ENCODE measurements at places on chromosomes 7 and 10.

GRCh38 chr7:144397086-144397485 is 6.4 kb downstream of the NOBOX start:
- DNase-seq, result no peak

DNA sequence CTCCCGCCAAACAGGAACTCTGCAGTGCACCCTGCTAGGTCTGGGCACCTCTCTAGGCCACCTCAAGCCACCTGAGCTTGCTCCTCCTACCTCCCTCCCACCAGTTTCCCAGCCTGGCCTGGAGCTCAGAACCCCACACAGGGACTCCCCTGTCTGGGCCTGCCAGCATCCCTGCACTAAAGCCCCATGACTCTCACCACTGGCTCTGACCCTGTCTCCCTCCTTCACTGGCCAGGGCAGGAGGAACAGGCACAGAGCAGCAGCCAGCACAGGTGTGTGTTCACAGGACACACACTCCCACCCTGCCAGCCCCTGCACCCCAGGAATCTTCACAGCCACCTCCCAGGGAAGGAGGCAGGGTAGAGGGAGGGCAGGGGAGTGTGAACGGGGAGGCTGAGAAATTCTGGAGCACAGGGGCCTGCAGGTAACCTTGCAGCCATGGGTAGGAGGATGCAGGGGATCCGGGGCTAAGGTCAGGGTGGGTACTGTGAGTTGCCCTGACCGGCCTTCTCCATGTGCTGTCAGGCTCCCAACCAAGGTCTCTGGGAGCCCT is 13.9 kb upstream of the ANTXRL start:
- DNase-seq, result no peak

GRCh38 chr7:157370742-157371141 is 33.9 kb downstream of the DNAJB6 start:
- no peak for DNase-seq

DNA sequence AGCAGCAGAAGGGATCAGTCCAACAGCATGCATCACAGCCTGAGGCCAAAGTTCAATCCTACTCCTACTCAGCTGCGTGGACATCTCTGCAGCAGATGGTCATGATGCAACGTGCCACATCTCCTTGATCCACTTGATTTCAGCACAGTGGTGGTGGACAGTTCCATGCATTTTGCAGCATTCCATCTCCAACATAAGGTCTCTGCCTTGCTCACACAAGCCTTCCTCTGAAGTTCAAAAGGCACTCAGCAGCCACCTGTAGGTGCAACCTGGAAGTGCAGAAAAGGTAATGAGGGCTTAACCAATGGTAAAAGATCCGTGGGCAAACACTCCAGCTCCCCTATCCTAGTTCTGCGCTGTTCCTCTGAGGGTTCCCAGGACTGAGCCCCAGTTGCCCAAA is 57.5 kb upstream of the CHCHD3 start:
- no peak for DNase-seq

- no peak for DNase-seq
These were observed 43.7 kb downstream of the PCLO start for GRCh38 chr7:83119026-83119382.

DNA sequence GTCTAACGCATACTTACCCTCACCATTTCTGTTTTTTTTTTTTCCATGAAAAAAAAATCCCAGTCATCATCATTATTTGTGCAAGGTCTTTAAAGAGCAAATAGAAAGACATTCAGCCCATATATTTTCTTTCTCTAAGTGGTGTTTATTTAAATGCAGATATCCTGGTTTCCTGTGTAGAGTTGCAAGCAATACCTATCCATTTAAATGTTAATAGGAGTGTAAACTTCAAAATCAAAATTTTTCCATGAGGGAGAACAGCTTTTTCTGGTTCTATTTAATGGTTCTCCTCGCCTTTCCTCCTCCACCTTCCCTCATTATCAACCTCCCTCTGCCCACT is 120.1 kb upstream of the AGK start:
- DNase-seq, result no peak

- no peak for DNase-seq
These were observed 4.3 kb downstream of the NCOA4 start for GRCh38 chr10:46026106-46026505.

- no peak for DNase-seq
These were observed 88.7 kb downstream of the MAD1L1 start for GRCh38 chr7:2143981-2144595.

DNA sequence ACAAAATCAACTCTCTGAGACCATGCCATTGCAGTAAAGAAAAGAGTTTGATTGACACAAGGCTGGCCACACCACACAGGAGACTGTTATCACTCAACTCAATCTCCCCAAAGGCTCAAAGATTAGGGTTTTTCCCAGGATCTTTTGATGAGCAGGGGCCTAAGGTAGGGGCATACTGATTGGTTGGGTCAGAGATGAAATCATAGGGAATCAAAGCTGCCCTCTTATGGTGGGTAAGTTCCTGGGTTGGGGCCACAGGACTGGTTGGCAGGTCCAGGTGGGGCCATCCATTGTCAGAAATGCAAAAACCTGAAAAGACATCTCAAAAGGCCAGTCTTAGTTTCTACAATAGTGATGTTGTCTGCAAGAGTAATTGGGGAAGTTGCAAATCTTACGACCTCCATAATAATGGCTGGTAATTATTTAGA is 91.6 kb downstream of the AKR1D1 start:
- no peak for DNase-seq

- no peak for DNase-seq
These were observed 733.5 kb upstream of the LRRTM3 start for GRCh38 chr10:66192162-66192831.

DNA sequence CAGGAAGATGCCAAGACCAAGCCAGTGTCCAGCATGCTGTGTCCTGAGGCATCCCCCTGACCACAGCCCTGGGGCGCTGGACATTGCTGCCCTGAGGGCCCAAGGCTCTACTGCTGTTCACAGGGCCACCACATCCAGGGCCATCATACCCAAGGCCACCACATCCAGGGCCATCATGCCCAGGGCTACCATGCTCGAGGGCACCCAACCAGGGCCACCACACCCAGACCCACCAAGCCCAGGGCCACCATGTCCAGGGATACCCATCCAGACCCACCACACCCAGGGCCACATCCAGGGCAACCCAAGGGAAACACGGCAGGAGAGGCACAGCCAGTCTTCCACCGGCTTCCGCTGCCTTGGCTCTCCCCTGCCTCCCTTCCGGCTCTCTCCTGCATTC is 17.1 kb downstream of the STK32C start:
- peak; percentile 13 for DNase-seq

GRCh38 chr7:4052130-4052529 is 630.0 kb upstream of the FOXK1 start:
- DNase-seq, result no peak

DNA sequence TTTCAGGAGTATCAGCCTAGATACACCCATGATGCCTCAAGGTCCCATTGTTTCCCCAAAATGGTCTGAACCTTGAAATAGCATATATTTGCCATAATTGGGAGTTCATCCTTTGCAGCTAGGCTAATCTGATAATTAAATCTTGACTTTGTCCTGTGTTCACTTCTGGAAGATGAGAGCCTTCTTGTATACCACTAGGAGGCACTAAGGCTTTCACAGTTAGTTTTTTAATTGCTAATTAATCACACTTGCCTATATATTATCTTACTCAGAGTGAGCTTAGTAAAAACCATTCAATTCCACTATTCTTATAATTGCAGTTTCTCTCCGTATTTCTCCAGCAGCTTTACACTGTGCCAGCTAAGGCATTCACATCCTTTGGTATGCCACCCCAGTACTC is 48.7 kb upstream of the MAGI2 start:
- no peak for DNase-seq

- no peak for DNase-seq
These were observed 137.3 kb upstream of the RHOBTB1 start for GRCh38 chr10:61081301-61081700.

DNA sequence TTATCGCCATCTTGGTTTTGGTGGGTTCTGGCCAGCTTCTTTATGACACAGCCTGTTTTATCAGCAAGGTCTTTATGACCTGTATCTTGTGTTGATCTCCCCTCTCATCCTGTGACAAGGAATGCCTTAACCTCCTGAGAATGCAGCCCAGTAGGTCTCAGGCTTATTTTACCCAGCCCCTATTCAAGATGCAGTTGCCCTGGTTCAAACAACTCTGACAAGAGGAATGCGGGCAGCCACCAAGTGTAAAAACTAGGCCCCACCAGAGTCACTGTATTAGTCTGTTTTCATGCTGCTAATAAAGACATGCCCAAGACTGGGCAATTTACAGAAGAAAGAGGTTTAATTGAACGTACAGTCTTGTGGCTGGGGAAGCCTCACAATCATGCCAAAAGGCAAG is 671.3 kb downstream of the SORCS1 start:
- DNase-seq, result no peak

- DNase-seq, result no peak
These were observed 6.5 kb upstream of the TSPAN13 start for GRCh38 chr7:16747102-16747501.

DNA sequence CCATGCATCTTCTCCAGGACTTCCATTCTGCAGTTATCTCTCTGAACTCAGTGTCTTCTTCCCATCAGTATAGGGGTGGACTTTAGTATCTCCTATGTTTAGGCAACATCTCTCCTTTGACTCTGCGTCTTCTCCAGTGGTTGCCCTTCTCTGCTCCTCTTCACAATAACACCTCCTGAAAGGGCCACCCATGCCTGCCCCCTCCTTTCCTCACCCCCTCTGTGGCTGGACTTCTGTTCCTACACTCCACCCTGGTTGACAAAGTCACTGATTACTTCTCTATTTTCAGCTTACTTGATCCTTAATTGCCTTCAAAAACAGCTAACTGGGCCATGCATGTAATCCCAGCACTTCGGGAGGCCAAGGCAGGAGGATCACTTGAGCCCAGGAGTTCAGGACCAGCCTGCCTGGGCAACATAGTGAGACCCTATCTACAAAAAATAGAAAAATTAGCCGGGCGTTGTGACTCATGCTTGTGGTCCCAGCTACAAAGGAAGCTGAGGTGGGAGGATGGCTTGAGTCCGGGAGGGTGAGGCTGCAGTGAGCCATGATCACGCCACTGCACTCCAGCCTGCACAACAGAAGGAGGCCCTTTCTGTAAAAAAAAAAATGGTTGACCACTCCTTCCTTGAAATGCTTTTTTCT is 13.7 kb downstream of the SRGN start:
- peak; percentile 50 for DNase-seq

DNA sequence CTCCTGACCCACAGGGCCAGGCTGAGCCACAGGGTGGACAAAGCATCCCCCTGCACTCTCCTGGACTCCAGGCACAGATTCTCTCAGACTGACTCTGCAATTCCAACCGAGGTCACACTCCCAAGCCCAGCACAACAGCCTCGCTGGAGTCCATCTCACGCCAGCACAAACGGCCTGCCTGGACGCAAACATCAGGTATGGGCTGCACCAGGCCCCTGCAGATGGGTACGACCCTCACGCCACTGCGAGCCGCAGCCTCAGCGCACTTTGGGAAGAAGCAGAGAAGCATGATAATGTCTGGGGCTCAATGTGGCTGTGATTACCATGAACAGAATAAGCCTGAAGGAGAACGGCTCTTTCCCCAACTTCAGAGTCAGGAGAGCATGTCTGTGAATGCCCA is 66.4 kb upstream of the CFAP46 start:
- no peak for DNase-seq

GRCh38 chr10:81479316-81479715 is 395.7 kb upstream of the NRG3 start:
- DNase-seq, result no peak

DNA sequence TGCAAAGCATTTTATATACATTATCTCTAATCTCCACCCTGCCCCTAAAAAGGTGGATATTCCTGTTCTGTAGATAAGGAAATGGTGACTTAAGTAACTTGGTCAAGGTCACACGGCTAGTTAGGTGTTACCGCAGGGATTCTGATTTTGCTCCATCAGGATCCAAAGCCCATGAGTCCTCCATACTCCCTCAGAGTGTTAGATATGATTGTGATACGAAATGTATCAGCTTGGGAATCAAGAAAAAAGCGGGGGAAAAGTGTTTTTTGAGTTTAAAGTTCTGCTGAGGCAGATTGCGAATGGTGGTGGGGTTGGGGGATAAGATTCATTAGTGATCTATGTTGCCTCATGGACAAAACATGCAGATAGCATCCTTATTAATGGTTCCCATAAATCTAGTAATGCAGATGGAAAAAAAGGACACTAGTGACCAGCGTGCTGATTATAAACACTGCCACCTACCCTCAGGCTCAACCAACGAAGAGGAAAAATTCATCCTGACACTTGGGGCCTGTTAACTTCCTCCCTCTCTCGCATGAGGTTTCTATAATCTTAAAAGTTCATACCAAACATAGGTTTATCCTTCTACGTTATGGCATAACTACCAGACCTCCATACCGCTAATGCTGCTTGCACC is 2.3 kb downstream of the ICA1 start:
- DNase-seq, result no peak

GRCh38 chr10:88027570-88027969 is 164.1 kb downstream of the PTEN start:
- peak; percentile 52 for DNase-seq

DNA sequence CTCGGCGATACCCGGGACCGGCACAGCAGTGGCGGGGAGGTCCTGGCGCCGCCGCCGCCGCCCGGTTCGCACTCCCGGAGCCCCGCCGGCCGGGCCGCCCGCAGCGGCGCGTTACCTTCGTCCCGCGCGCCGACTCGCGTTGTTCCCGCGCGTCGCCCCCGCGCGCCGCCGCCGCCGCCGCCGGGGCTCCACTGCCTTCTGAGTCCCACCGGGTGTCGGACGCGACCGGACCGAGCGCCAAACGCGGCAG is at the start of gene EZH2:
Gene EZH2 (minus strand): TSS at position 243 of the 250 bp plus-strand sequence. CDS start 36,993 bp downstream, outside the sequence.
- DNase-seq, result no peak

GRCh38 chr7:103011650-103012049 is 62.9 kb downstream of the FBXL13 start:
- no peak for DNase-seq

DNA sequence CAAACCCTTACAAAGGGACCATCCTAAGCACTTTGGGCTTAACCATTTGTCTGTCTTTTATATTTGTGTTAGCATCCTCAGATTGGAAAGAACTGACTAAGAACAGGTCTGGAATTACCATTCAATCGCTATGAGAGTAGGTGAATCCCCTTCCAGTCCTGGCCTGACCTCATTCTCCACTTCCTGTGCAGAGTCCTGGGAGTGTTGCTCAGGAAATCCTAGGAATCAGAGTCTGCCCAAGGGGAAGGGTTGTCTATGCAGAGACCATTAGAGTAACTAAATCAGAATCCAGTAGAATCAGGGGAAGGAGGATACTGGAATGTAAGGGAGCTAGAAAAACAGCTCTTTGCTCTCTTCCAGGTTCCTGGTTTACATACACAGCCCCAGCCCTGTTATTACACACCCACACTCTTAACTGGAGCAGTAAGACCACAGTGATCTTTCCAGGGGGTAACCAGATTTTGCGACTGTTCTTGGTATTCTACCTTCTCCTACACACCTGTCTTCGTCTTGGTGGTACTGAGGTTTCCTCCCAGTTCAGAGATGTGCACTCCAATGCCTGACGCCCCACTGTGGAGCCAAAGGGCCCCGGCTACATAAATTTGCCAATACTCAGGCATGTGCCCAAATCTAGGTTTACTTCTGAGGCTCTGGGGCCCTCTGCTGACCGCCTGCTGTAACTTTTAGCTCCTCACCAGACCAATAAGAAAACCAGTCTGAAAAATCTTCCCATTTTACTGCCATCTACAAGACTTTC is 103.7 kb downstream of the RNF216 start:
- DNase-seq, result peak; percentile 65

- no peak for DNase-seq
These were observed 15.0 kb upstream of the CADPS2 start for GRCh38 chr7:122901250-122901649.

GRCh38 chr10:127790066-127790624 is 53.2 kb downstream of the FOXI2 start:
- no peak for DNase-seq

Data from CD4-positive, alpha-beta T cell treated with Interleukin-15 for 1 hour (primary cell).